ENCODE measurements at places on chromosomes 4 and X.

- no peak for DNase-seq
Measured at GRCh38 chr4:162891788-162892707, 274.6 kb downstream of the NAF1 start.

- no peak for DNase-seq
Measured at GRCh38 chrX:105647749-105648148, 174.6 kb upstream of the NRK start.

- DNase-seq = peak; percentile 28
Measured at GRCh38 chrX:129876771-129877305, 29.1 kb upstream of the UTP14A start.

GRCh38 chr4:89645482-89645881 is 191.5 kb downstream of the SNCA start:
- DNase-seq = no peak

DNA sequence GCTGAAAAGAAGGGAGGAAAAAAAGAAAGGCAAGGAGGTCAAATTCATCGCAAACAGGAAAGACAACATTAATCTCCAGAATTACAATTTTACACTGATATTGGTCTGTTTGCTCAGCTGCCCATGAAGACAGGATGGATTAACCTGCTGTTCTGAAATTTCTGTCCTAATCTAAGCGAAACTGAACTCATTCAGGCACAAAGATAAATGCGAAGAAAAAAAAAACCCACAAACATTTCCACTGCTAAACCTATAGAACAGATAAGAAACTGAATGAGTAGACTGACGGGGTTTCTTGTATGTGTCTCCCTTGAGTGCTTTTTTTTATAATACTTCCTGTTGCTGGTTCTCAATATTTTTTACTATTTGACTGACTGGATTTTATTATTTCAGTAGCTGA is 251.8 kb upstream of the FTHL17 start:
- DNase-seq = no peak

GRCh38 chrX:153780678-153781427 is at the start of gene SRPK3:
Gene SRPK3, plus strand, starts transcription at chrX:153781041. Its CDS starts 46 bp downstream, at chrX:153781087.
- no peak for DNase-seq

DNA sequence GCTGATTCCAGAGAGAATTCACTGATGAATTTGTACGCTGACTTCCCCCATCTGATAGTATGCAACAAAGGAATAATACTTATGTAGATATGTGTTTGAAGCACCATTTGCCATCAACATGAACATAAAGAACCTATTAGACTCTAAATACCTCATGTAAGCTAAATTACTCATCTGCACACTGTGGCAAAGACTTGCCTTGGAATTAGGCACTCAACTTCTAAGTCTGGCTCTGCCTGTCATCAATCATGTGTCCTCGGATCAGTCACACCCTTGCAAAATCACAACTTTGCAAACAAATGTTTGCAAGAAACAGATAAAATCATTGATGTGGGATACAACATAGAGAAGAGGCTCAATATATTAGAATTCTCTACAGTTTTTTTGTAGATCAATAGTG is 169.9 kb upstream of the LDB2 start:
- DNase-seq = no peak

GRCh38 chr4:123893011-123893981 is 496.7 kb downstream of the SPRY1 start:
- no peak for DNase-seq

GRCh38 chr4:125283707-125284279 is 31.0 kb upstream of the FAT4 start:
- peak; percentile 30 for DNase-seq

- no peak for DNase-seq
Measured at GRCh38 chrX:55187281-55187680, 32.9 kb upstream of the PAGE5 start.

DNA sequence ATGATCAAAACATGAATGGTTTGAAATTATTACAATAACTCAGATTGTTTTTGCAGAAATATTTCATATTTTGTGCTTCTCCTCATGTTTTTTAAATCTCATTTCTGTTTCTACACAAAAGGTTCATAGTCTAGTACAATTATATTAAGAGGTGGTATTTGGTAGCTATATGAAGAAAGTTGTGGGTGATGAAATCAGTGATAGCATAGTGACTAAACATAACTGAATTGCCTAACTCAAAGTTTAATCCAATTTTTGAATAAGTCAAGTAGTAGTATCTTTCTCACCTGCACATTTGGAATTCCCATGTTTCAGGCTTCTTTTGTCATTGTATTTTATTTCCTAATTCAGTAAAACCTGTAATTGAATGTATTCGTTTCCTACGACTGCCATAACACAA is 648.7 kb downstream of the GRID2 start:
- DNase-seq = no peak

GRCh38 chrX:18179446-18179845 is 41.2 kb downstream of the BEND2 start:
- no peak for DNase-seq

DNA sequence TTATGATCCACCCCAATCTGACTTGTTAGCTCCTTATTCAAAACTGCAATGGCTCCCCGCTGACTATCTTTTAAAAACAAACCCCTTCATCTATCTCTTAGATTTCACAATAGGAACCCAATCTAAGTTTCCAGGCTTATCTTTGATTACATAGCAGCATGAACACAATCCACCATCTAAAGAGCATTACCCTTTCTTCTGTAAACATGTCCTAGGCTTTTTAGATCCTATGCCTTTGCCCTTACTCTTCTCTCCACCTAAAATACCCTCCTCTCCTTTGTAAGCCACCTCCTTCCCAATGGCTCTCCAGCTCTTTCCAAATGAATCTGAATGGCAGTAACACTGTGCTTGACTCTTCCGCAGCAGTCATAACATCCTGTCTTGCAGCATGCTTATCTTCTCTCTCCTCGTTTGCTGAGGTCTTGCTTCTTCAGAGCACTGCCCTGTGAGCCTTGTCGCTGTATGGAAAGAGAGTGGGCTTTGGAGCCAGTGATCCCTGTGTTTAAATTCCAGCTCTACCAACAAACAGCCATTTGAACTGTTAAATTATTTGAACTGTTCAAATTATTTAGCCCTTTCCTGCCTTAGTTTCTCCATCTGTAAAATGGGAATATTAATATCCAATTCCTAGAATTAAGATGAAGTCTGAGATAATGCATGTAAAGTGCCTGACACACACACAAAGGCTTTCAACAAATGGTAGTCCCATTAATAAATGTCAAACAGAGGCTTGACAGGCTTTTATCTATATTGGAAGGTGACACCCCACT is 16.2 kb upstream of the TSPAN5 start:
- DNase-seq = no peak

DNA sequence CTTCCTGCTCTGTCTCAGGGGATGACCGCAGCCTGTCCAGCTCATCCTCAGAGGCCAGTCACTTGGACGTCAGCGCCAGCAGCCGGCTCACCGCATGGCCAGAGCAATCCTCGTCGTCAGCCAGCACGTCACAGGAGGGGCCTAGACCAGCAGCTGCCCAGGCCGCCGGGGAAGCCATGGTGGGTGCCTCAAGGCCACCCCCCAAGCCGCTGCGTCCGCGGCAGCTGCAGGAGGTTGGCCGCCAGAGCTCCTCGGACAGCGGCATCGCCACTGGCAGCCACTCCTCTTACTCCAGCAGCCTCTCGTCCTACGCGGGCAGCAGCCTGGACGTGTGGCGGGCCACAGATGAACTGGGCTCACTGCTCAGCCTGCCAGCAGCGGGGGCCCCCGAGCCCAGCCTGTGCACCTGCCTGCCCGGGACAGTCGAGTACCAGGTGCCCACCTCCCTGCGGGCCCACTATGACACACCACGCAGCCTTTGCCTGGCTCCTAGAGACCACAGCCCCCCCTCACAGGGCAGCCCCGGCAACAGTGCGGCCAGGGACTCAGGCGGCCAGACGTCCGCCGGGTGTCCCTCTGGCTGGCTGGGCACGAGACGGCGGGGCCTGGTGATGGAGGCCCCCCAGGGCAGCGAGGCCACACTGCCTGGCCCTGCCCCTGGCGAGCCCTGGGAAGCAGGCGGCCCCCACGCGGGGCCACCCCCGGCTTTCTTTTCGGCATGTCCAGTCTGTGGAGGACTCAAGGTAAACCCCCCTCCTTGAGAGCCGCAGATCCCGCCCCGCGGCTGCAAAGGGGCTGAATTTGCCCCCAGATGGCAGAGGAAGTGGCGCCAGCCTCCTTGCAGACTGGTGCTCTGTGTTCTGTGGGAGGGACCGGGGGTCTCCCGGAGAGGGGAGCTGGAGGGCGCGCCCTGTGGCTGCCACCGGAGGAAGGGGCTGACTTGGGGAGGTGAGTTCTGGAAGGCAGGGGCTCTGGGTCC is 29.9 kb downstream of the DOK7 start:
- DNase-seq = no peak
